ENCODE measurements at places on chromosomes 2 and 18.

- no peak for ATAC-seq
These were observed 5.3 kb downstream of the GPC1 start for GRCh38 chr2:240440704-240441320.

GRCh38 chr2:55014962-55015939 lies 35.0 kb downstream of the RTN4 start:
- ATAC-seq = peak; percentile 66

DNA sequence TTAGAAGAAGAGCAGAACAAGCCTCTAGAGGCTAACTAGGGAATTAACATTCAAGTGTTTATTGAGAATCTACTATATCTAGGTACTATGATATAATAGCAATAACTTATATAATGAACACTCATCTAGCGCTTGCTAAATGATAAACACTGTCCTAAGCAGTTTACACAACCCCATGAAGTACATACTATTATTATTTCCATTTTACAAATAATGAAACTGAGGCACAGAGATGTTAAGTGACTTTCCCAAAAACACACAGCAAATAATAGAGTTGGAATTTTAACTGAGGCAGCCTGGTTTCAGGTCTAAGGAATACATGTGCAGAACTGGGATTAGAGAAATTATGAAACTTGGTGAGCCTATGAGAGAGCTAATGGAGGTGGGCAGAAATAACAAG lies 893.4 kb downstream of the CPS1 start:
- no peak for ATAC-seq

- no peak for ATAC-seq
These were observed 5.3 kb upstream of the TTC39C start for GRCh38 chr18:24009246-24009645.

DNA sequence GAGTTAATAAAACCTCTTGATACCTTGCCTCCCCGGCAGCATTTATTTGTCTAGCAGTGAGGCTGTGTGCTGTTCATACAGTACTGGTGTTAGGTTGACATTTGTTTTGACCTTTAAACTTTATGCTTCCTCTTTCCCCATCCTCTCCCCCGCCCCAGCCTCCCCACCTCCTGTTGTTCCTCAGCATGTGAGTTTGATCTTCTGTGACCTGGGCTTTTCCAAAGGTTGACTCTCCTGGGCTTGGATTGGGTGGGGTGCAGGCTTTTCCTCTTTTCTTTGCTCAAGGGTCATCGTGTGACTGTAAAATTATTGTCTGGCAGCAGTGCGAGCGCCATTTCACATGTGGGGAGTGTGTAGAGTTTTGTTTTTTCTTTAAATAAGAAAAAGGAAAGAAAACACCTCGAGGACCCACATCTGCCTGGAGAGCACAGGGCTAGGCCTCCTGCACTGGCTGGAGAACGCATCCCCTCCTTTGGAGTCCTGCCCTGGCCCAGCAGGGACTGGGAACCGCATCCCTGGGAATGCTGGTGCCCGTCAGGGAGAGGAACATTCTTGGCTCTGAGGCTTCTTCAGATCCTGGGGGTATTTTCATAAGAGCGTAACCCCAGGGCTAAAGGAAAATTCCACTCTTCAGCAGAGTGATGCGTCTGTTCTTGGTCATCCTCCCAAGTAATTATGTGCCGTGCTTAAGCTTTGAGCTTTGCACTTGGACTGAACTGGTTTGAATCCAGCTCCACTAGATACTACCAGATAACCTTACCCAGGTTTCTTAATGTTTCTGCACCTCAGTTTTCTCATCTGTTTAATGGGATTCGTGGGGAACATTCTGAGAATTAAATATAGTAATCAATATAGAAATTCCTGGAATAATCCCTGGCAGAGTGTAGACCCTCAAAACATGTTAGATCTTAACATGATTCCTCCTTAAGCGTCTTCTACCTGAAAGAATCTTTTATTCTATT lies 91.5 kb downstream of the SETBP1 start:
- peak; percentile 54 for ATAC-seq

DNA sequence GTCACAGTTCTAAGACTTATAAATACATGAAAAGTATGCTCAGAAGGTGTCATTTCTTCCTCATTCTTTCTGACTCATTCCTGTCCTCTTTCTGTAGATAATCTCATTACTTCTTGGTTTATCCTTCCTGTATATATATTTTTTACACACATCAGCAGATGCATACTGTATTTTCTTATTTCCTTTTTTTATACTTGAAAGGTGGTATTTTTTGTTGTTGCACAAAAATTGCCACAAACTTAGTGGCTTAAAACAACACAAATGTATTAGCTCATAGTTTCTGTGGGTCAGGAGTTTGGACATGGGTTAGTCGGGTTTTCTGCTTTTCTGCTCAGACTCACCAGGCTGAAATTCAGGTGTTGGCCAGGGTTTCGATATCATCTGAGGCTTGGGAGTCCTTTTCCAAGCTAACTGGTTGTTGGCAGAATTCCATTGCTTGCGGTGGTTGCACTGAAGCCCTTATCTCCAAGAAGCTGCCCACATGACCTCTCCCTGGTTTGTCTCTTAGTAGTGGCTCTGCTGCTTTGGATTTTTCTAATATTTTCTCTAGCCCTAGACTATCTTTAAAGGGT lies 162.6 kb downstream of the FMNL2 start:
- ATAC-seq = no peak

- ATAC-seq = no peak
These were observed 43.7 kb upstream of the DARS1 start for GRCh38 chr2:136029149-136029548.

GRCh38 chr2:176652300-176653182 lies 383.3 kb downstream of the MTX2 start:
- no peak for ATAC-seq

DNA sequence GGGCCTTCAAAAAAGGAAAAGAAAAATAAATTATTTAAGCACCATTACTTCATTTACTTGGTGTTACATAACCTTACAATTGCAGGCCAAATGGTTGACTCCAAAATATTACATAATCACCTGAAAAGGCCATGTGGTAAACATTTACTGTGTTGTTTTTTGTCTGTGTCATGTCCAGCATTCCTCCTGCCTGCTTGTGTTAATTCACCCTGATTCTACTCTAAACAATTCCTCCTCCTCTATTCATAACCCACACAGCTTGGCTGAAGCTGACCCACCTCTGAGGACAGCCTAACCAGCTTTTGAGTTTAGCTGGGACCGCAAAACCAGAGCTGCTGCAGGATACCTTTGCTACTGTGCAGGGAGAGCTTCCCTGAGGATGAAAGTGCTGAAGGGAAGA lies 35.4 kb downstream of the TMX3 start:
- ATAC-seq = peak; percentile 84

DNA sequence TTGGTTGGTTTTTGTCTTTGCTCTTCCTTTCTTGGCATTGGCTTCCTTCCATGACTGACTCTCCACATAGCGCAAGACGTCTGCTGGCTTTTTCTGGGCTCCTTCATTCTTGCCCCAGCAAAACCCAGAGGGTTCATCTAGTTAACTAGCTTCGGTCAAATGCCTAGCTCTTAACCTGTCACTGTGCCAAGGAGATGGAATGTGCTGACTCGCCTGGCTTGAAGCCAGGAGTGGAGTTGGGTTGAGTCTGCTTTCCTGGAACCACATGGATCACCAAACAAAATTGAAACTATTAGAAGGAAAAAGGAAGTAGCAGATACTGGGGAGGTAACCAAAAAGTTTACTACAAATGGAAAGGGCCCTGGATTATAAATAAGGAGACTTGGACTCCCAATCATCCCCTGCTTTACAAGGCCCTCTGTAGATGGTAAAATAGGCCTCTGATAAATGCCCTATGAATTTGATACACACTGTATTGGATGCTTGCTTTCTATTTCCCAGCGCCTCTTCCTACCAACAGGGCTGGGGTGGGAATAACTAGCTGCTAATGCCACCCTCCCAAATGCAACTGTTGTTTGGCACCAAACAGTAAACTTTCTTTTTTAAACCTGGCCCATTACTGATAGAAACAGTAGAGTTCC lies 11.3 kb downstream of the MALT1 start:
- no peak for ATAC-seq

DNA sequence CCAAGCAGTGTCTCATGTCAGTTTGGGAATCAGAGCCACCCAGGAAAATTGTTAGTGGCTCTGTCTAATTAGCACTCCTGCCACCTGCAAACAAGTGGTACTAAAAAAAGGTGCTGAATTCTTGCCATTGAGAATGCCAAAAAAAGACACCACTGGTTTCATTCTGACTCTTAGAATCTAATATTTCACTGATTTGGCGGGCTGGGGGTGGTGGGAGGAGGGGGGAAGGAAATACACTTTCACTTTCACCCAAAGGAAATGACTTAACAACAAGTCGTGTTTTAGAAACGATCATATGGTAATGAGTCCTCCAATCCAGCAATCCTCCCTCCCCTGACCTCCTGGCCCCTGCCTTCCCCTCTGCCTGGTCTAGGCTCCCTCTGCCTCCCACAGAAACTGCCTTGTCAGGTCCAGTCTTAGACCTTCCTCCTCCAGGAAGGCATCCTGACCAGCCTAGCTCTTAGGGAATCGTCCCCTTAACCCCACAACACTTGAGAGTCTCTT lies 4.4 kb upstream of the KLHL29 start:
- no peak for ATAC-seq

Data from gastroesophageal sphincter (tissue), 4 donors.